T1000 (cell line): ENCODE measurements at places on chromosomes 11 and 22.

- no peak for DNase-seq
Measured at GRCh38 chr11:122979103-122979814, 2.4 kb downstream of the BSX start.

DNA sequence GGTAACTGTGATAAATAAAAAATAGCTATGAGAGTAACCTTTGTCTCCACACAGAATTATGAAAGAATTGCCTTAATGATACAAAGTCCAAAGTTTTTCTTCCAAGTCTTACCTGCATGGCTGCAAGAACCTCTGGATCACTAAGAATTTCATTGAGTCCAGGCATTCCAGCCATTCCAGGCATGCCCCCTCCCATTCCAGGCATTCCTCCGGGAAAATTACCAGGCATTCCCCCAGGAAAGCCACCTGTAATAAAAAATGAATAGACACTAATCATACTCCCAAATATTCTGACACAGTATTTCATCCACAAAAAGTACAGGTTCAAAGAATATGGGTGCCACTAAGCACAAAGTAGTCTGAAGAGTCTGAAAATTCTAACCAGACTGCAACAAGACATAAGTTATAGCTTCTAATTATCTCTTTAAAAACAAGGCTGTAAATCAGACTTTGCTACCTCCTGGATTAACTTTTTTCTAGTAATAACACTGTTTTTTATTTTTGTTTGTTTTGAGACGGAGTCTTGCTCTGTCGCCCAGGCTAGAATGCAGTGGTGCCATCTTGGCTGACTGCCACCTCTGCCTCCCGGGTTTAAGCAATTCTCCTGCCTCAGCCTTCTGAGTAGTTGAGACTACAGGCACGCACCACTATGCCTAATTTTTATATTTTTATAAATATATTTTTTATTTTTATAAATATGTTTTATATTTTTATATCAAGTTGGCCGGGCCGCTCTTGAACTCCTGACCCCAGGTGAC is 8.0 kb upstream of the SLC25A17 start:
- no peak for DNase-seq

GRCh38 chr11:34318111-34319037 is 39.4 kb downstream of the ABTB2 start:
- peak; percentile 22 for DNase-seq

GRCh38 chr22:29756341-29756740 is 10.5 kb downstream of the ZMAT5 start:
- no peak for DNase-seq

- DNase-seq = no peak
Measured at GRCh38 chr11:27122001-27122400, 81.4 kb downstream of the BBOX1 start.

GRCh38 chr11:128628325-128628673 is 40.9 kb upstream of the ETS1 start:
- no peak for DNase-seq

DNA sequence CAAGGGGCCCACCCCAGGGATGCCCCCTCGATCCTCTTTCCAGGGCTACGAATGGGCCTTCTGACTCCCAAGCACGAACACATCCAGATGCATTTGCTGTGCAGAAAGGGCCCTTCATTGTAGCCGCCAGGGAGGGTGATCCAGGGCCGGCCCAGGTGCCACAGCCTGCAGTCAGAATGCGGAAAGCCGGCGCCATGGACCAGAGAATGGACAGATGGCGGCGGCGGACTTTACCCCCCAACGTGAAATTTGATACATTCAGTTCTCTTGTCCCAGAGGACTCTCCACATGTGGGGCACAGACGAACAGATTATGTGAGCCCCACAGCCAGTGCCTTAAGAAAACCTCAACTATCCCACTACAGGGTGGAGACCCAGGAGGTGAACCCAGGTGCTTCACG is 87.2 kb downstream of the KIAA1671 start:
- no peak for DNase-seq

GRCh38 chr22:36413022-36413775 is 25.4 kb upstream of the MYH9 start:
- DNase-seq = peak; percentile 39

- no peak for DNase-seq
Measured at GRCh38 chr22:23384923-23385677, 195.0 kb downstream of the IGLL1 start.

DNA sequence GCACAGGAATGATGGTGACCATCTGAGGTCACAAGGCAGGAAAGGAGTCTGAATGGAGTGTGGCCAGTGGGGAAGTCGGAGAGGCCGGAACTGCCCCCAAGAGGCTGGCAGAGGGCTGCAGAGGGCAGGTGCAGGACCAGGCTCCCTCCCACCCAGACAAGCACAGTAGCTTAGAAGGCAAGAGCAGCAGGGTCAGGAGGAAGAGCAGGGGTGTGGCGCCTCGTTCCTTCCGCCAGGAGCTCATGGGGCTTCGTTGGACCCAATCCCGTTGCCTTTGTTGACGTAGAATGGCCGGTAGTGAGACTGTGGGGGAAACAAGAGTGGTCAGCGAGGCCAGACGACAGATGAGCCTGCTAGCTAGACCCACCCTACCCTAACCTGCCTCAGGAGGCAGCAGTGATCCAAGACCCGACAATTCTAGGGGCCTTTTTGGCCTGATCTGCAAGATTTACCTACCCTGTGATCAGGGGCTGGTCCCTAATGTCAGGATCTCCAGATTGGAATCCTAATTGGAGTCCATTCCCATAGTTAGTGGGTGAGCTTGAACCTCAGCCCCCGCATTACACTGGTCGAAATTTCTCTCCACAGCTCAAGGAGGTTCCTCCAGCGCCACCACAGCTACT is 25.6 kb downstream of the TRIM29 start:
- no peak for DNase-seq

- no peak for DNase-seq
Measured at GRCh38 chr22:50339945-50340879, 2.9 kb upstream of the PPP6R2 start.

- no peak for DNase-seq
Measured at GRCh38 chr11:59141673-59142460, 789 bp upstream of the FAM111A start.

- DNase-seq = peak; percentile 98
Measured at GRCh38 chr11:6234387-6235107, at the start of gene FHIP1B. FHIP1B (minus strand) TSS chr11:6234636; CDS start chr11:6224516, 10,120 bp downstream.

DNA sequence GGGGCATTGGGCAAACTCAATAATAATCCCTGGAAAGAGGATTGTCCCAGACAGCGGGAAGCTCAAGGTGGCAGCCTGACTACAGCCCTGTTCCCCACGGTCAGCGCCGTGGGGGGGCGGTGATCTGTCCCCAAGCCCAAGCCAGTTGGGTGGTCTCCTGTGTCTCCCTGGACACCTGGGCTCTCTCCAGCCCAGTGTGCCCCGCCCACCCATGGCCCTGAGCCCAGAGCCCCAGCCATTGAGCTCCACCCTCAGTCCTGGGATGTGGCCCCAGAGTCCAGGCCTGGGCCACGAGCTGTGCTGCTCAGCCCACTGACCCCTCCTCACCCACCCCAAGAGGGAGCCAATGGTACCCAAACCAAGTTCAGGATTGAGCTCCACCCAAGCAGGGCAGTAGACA is 27.9 kb upstream of the PDE2A start:
- no peak for DNase-seq

DNA sequence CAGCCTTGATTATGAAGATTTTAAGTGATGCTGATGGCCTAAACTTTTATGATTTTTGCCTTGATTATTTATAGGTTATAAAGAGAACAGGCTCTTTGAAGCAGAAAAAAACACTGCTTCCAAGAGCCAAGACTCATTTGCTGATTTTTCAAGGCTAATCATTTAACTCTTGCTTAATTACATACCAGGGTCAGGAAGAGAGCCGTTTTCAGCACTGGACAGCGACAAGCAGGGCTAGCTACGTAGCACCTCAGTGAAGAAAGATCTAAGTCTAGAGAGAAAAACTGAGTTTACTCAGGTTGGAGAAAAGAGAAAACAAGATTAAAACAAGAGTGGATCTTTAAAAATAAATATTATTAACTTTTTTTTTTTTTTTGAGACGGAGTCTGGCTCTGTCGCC is 615.4 kb upstream of the B3GAT1 start:
- no peak for DNase-seq
